ENCODE measurements at places on chromosomes 4 and X.

DNA sequence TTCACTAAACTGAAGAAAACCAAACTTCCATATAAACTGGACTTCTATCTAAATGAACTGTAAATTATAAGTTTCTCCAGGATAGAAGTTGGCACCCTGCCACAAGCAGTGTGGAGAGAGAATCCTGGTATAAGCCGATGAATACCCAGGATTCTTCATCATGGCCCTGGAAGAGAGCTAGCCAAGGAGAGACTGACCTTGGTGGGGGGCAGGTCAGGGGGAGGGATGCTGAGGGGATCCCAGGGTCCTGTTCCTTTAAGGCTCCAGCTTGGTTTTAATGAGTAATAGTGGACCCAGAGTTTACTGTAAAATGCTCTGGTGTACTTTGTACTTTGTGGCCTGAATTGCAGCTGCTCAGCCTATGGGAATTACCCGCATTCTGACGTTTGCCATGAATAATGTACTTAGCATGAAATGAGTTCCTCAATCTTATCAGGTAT, 16.9 kb downstream of the RASSF6 start:
- DNase-seq = no peak

- no peak for DNase-seq
Observed at GRCh38 chrX:139931646-139932072, 1.2 kb downstream of the ATP11C start.

- DNase-seq = no peak
Observed at GRCh38 chr4:36196145-36196913, 48.0 kb downstream of the ARAP2 start.

GRCh38 chr4:68021185-68021584, 57.9 kb upstream of the TMPRSS11A start:
- DNase-seq = no peak

- no peak for DNase-seq
Observed at GRCh38 chrX:142549923-142550322, 344.8 kb upstream of the MAGEC2 start.

DNA sequence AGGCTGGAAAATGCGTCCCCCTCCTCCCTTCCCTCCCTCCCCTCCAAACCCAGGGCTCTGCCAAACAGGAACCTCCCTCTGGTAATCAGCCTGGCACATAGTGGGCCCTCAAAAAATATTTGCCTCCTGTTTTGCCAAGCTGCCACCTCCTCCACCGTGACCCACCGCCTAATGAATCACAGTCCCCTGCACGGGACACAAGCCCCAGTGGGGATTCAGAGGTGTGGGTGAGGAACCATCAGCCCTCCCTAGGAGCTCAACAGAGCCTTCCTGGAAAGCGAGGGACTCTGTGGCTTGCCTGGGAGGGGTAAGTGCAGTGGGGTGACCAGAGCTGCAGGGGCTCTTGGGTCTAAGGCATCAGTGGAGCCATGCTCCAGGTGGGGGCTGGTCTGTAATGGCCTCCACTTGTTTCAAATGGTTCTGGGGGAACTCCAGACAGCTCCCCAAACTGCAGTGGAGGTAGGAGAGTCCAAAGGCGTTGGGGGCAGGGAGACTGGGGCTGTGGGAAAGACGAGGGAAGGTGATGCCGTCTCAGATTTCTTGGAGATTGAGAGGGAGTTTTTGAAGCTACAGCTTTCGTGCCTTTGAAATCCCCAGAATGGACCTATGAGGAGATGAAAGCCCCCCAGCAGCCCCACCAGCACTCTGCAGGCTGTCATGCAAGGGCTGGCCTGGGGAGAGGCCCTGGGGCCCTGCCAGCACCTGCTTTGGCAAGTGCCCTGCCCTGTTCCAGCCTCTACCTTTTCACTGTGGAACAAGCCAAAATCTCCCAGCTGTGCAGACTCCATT, 1.0 kb upstream of the PPP2R2C start:
- no peak for DNase-seq

DNA sequence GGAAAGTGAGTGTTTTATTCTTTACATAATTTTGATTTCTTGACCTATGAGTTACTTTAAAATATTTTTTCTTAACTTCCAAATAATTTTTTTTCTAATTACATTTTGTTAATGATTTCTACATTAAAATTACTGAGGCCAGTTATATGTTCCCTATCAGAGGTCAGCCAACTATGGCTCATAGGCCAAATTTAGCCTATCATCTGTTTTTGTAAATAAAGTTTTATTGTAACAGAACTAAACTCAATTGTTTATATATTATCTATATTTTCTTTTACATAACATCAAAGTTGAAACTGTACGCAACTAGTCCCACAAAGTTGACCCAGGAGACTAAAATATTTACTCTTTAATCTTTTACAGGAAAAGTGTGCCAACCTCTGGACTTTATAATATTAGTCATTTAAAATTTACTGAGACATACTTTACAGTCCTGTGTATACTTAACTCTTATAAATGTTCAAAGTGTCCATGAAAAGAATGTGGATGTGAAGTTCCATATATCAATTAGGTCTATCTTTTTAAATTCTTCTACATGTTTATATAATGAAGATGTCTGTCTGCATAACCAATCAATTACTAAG, 26.2 kb downstream of the ASB5 start:
- no peak for DNase-seq

DNA sequence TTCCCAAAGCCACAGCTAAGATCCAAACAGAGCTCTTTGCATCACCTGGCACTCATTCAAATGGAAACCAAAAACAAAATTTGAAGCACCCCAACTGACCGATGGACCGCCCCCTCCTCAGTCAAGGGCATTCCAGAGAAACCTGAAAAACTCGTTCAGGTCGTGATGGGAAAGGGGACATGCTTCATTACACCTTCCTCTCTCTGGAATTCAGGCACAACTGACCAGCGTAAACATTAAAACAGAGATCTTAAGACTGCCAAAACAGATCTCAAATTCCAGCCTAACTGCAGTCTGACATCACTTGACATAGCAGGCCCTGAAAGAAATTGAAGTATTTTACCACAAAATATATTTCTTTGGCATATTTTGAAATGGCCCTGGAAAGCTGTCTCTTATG, 28.5 kb downstream of the PTTG2 start:
- DNase-seq = no peak

- DNase-seq = peak; percentile 26
Observed at GRCh38 chrX:133776072-133776471, 209.3 kb downstream of the GPC3 start.

GRCh38 chr4:98658287-98659105, at the start of gene TSPAN5:
TSS of gene TSPAN5 (minus strand) at chr4:98658611.
- peak; percentile 46 for DNase-seq

- DNase-seq = peak; percentile 1
Observed at GRCh38 chrX:66638591-66639500, at the start of gene EDA2R. TSS of gene EDA2R (minus strand) at chrX:66639078. CDS start at chrX:66616020, 23,058 bp downstream.

DNA sequence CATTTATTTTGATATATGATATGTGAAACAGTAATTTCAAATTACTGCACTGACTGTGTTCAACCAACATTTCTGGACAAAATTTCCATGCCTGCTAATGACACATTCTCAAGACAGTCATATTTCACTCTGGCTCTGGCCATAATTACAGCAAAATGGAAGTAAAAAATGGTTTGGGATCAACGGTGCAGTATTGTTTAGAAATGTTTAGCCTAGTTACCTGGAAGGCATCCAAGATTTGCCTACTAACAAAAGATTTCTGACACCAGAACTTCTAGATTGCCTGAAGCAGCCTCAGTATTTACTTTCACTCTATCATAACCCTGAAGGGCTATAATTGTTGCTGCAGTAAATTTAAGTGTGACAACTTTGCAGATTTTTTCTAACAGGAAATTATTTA, 416.3 kb downstream of the PCDH10 start:
- no peak for DNase-seq

- DNase-seq = no peak
Observed at GRCh38 chrX:55187281-55187680, 32.9 kb upstream of the PAGE5 start.

Data from activated naive CD4-positive, alpha-beta T cell (primary cell).